ENCODE measurements at places on chromosomes 7 and 10.

- peak; percentile 50 for DNase-seq
Observed at GRCh38 chr10:84375011-84375410, 46.6 kb downstream of the CCSER2 start.

DNA sequence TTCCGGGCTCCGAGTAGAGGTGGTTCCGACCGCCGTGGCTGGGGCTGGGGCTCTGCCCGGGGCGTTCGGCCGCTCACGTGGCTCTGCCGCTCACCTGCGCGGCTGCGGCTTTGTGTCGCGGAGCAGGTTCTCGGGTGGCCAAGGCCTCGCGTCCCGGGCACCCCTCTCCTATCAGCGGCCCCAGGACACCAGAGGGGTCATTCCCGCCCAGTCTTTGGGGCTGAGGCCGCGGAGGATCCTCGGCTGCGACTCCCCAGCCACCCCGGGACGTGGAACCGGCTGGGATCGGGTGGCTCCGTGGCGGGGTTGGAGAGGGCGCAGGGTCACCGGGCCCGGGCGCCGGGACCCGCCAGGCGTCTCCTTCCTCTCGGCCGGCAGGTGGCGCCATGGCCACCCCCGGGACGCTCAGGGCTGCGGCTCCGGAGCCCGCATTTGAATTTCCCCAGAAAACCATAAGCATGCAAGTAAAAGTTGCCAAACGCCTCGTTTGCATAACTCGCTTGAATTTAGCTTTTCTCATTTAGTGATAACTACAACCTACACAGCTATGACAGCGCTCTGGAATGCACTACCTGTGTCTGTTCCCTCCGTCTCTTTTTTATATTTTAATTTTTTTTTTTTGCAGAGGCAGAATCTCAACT is 1.2 kb downstream of the COL26A1 start:
- DNase-seq = no peak

GRCh38 chr7:44759246-44759645 is 10.6 kb downstream of the ZMIZ2 start:
- no peak for DNase-seq

DNA sequence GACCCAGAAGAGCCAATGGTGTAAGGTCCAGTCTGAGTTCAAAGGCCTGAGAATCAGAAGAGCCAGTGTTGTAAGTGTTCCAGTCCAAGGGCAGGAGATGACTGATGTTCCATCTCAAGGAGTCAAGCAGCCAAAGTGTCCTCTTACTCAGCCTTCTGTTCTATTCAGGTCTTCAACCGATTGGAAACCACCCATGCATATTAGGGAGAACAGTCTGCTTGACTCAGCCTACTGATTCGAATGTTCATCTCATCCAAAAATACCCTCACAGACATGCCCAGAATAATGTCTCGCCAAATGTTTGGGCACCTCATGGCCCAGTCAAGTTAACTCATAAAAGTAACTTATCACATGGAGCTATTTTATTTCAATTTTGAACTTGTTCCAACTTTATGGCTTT is 2.9 kb upstream of the WDFY4 start:
- no peak for DNase-seq

DNA sequence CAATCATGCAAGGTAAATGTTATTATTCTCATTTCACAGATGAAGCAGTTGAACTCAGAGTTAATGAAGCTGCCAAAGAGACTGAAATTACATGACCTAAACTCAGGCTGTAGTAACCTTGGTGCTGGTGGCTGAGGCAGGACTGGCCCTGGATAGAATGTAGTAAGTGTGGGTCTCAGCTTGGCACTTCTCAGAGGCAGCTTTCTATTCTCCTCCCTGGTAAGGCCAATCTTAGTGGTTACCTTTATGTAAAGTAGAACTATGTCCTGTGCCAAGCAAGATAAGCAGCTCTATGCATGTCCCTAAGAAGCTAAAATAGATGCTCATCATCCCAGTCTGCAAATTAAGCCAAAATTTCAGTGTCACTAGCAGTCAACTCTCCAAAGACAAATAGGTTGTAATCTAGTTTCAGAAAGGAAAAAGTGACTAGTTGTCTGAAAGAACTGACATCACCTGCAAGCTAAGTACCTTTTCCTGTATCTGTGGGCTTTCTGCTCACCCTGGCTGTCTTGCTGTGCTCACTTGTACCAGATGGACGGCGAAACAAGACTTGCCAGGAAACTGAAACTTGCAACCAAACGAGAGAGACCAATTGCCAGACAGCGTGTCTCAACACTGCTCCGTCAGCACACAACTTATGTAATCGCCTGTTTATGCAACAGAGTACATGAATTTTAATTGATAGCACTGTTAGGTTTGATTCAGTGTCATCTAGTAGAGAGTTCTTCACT is 43.7 kb downstream of the CH25H start:
- no peak for DNase-seq

GRCh38 chr7:117332031-117332430 is 9.2 kb upstream of the WNT2 start:
- no peak for DNase-seq

GRCh38 chr7:114630201-114630990 is 215.8 kb downstream of the FOXP2 start:
- no peak for DNase-seq

- no peak for DNase-seq
Observed at GRCh38 chr7:24129597-24129996, 154.4 kb upstream of the NPY start.

GRCh38 chr7:16465469-16466361 is at the start of gene SOSTDC1:
Gene SOSTDC1 (minus strand): TSS chr7:16465738. CDS start chr7:16465668, 70 bp downstream.
- peak; percentile 49 for DNase-seq

DNA sequence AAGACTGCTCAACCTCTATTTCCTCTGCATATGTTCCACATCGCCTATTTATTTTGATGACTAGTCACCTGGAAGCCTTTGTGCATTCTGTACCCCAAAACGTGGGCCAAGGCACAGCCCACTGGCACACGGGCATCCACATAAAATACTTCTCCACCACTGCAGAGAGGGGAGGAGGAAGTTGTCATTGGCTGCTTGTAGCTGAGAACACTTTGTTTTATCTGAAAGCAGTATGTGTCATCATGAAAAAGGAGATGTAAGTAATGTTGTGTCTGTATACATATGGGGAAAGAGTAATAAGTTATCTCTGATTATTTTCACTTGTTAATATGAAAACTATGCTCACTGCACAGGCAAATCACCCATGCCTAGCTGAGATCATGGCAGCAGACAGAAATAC is 48.2 kb upstream of the AMPH start:
- no peak for DNase-seq

- no peak for DNase-seq
Observed at GRCh38 chr7:150396851-150397260, 17.7 kb downstream of the ZNF775 start.

GRCh38 chr7:50329775-50330174 is 25.3 kb downstream of the IKZF1 start:
- no peak for DNase-seq

DNA sequence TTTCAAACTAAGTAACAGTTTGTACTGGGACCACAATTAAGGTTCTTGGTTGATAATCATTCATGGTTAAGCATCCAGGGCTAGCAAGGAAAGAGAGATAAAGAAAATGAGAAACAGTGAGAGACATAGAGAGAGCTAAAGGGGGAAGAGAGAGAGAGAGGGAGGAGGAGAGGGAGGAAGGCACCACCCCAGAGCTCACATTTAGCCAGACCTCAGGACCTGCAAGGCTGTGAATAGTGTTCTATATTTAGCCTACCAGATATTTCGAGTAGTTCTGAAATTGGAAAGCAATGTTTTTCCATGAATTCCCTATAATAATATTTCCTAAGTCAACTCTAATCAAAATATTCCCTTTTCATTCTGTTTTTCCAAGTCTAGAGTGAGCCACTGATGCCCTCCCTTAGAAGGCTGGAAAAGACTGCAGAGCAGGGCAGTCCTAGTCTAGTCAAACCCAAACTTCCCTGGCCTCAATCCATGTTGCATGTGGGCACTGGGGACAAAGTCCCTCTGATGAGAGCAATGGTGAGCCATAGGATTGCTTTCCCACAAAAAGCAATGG is 119.4 kb upstream of the INHBA start:
- DNase-seq = no peak

DNA sequence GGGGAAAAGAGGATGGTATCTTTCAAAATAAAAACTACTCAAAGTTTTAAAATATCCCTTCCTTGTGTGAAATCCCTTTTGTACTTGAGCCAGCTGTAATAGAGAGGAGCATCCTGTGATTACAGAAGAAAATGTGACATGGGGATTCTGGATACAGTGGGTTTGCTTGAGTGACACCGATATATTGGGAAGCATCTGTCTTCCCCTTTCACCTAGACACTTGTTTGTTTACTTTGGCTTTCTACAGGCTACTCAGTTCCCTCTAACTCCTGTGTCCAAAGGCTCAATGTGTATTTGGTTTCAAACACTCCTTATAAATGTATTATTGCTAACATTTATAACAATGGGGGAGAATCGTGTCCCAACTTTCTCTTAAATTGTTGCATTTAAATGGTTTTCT is 24.4 kb downstream of the CPED1 start:
- DNase-seq = no peak

DNA sequence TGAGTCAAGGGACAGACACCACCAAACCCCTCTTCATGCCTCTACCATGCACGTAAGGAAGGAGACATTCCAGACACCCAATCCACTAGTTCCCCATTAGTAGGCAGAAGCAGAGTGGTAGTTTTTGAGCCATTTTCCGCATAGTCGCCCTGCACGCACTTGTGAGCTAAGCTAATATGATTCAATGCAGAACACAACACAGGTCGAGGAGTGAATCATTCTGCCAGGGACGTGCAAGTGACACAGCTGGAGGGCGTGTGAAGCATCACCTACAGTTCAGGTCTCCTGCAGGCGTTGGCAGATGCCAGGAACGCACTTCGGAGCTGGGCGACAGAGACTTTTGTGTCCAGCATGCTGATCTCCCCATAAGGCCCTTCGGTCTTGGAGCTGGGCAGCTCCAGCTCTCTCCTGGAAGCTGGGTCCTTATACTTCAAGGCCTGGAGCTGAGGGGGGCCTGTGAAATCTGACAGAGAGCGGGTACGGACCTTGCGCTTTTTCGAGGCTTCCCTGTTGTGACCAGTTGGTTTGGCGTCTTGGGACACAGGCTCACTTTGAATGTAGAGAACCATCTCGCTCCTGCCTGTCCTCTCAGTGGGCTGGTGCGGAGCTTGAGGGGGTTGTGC is 102.4 kb downstream of the SVIL start:
- DNase-seq = no peak

DNA sequence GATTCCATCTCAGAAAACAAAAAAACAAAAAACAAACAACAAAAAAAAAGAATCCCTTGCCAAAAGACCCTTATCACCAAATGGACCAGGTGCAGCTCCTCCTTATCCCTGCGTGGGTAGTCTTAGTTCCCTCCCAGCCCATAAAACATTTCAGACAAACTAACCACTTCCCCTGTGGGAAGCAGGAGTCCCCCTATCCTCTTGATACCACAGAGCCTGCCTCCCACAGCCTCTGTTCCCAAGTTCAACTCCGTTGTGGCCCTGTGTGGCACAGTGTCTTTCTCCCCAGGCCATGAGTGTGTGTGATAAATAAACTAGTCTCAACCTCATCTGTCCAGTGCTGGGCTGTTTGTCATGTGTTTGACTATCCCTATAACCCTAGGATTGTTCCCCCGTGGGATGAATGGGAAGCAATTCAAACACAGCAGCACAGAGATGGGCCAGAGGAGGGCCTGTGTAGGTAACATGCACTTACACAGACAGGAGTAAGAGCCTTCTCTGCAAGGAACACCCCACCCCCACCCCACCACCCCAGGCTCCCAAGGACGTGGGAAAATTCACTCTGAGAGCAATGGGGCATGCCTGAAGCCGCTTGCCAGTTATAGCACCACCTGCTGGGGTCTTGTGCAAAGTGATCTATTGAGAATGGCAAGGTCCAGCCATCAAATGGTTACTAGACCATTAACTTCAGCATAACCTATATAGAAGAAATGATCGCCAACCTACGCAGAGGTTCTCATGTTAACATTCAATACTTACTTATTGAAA is 147.1 kb upstream of the GHITM start:
- DNase-seq = peak; percentile 19

- no peak for DNase-seq
Observed at GRCh38 chr10:75353183-75353582, 48.4 kb downstream of the ZNF503 start.

GRCh38 chr10:45151467-45152214 is 150.9 kb downstream of the ZNF22 start:
- no peak for DNase-seq

DNA sequence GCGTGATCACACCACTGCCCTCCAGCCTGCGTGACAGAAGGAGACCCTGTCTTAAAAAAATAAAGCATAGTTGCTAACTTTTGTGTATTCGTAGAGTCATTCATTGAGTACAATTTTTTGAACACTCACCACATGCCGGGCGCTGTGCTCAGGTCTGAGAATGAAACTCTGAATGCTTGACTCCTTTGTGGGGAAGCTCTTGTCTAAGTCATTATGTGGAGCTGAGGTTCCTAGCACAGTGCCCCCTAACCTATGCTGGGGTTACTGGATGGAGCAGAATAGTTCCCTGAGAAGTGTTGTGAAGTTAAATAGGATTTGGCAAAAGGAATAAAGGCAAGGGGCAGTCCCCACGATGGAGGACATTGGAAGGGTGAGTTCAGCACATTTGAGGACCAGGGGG is 123.3 kb downstream of the CELF2 start:
- no peak for DNase-seq

DNA sequence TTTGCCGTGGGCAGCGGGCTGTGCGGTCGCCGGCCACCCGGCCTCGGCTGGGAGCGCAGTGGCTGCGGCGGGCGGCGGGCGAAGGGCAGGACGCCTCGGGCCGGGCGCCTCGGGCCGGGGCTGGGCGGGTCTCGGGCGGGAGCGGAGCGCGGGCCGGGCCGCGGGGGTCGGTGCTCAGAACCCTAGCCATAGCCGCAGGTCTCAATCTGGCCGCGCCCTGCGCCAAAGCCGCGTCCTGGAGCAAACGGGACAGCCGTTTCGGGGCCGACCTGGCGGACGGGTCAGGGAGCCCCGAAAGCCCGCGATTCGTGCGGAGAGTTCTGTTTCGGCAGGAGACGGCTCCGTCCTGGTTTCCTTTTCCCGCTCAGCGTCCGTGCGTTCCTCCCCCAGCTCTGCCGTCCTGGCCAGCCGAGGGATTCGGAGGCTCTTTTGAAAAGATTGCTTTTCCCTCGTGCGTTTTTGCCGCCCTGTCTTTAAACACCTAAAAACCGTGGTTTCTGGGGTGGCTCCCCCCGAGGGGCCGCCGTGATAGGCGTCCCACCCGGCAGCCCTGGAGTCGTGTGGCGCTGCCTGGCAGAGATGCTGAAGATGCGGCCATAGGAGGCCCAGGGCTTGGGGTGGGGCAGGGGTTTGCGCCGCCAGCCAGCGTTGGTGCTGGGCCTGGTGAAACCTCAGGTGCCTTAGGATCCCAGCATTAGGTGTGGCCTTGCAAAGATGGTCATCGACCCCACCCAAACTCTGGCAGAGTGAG is 727 bp downstream of the RET start:
- DNase-seq = no peak

GRCh38 chr7:140455743-140456142 is 23.6 kb downstream of the MKRN1 start:
- no peak for DNase-seq

DNA sequence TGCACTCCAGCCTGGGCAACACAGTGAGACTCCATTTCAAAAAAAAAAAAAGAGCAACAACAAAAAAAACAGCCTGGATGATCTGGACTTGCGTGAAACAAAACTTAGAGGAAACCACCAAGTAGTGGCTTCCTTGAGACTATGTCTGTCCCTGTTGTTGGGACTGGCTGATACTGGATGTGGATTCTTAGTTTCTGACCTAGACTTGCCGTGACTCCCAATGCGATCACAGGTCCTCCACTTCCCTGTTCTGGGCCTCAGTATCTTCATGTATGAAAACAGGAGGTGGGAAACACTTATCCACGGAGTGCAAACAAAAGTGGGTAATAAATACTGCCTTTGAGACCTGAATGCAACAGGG is 125.7 kb downstream of the PRPF18 start:
- DNase-seq = no peak

- DNase-seq = no peak
Observed at GRCh38 chr10:3787016-3787400, 2.0 kb upstream of the KLF6 start.
